Activated T-cell treated with anti-CD3 and anti-CD28 coated beads, Interleukin-2, amount 50 U/mL, for 4 hours (primary cell): ENCODE measurements at places on chromosomes 5 and 9.

GRCh38 chr5:170747851-170748250 lies 35.7 kb upstream of the GABRP start:
- no peak for DNase-seq

- DNase-seq, result no peak
Observed at GRCh38 chr9:137084526-137084925, 2.3 kb upstream of the MAN1B1 start.

DNA sequence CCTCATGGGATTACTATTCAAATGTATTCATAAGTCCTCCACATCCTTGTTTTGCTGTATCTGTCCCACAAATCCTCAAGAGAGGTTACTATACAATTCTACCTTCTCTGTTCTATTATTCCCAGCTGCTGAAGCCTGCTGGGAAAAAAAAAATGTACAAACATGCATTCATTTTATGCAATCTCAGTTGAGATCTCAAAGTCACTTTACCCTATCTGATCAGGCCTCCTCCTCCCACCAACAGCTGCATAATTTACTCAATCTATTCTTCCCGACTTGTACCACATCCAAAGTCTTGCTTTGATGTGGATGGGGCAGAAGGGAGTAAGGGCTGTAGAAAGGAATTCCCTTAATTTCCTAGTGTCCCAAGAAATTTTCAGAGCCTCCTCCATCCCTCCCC lies 28.6 kb downstream of the PSIP1 start:
- no peak for DNase-seq

- no peak for DNase-seq
Observed at GRCh38 chr5:32692036-32692746, 18.9 kb upstream of the NPR3 start.
